NCI-H510A (cell line): ENCODE measurements at places on chromosomes 11 and 22.

DNA sequence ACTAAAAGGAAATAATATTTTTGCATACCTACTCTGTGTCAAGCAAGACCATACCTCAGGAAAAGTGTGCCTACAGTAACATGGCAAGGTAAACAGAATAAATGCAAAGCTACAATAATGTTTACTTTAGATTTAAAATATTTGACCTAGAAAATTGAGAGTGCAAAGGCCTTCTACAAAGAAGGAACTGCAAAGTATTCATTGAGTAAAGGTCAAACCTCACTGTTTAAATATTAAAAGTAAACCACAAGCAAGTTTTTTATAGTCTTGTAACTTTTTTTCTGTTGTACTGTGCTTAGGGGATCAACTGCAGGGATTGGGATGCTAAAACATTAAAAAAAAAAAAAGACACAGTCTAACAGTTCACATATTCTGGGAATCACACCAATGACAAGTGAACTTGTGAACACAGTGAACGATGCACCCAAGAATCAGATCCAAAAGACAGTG, 48.8 kb downstream of the CWF19L2 start:
- no peak for DNase-seq

- no peak for DNase-seq
Observed at GRCh38 chr11:8925711-8926110, 7.0 kb downstream of the C11orf16 start.

DNA sequence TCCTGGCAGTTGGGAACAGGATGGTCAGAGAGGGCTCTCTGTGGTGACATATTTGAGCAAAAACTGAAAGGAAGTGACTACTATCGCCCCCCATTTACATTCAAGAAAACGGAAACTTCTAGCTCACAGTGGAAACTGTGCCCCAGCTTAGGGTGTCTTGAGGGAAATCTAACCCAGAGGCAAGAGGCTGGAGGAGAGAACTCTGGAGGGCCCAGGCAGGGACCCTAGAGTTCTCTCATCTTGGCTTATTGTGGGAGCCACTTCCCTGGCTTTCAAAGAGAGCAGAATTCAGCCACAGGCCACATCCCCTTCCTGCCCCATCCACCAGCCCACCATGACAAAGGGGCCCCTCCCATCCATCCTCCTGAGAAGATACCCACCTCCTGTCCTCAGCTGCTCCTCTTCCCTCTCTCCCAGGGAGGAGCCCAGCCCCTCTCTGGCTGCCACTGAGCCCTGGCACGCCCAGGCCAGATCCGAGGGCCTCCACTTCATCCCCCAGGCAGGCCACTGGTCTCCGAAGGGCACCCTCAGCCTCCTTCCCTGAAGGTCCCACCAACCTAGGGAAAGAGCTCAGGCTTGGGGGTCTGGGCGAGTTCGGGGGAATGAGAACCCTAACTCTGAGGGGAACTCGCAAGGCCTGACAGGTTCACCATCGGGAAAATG, 1.6 kb upstream of the TMPRSS13 start:
- no peak for DNase-seq

- DNase-seq: peak; percentile 2
Observed at GRCh38 chr11:40513281-40513680, 946.2 kb downstream of the LRRC4C start.

GRCh38 chr11:1672613-1673350, 24.2 kb upstream of the KRTAP5-6 start:
- no peak for DNase-seq

DNA sequence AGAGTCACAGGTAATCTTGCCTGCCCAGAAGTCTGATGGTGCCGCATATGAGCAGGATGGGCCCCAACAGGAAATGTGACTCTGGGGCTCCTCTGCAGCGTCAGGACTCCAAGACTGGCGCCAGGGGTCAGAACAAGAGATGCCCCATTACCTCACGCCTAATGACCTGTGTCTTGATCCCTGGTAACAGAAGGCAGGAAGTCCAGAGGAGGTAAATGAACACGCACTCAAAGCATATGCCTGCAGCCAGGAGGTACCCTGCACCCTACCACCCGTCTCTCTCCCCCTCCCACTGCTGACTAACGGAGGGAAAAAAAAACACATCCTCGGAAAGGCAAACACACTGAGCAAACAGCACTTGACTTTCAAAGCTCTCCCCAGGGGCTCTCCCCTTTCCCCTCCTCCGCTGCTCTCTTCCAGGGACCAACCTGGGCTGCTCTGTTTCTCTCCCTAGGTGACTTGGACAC, 37.3 kb downstream of the ABCC8 start:
- DNase-seq: peak; percentile 77

GRCh38 chr22:19058713-19059451, 63.3 kb downstream of the DGCR2 start:
- no peak for DNase-seq

GRCh38 chr11:109853156-109853776, 239.9 kb upstream of the ZC3H12C start:
- no peak for DNase-seq

GRCh38 chr11:69265911-69266510, 27.9 kb upstream of the MYEOV start:
- DNase-seq: no peak

DNA sequence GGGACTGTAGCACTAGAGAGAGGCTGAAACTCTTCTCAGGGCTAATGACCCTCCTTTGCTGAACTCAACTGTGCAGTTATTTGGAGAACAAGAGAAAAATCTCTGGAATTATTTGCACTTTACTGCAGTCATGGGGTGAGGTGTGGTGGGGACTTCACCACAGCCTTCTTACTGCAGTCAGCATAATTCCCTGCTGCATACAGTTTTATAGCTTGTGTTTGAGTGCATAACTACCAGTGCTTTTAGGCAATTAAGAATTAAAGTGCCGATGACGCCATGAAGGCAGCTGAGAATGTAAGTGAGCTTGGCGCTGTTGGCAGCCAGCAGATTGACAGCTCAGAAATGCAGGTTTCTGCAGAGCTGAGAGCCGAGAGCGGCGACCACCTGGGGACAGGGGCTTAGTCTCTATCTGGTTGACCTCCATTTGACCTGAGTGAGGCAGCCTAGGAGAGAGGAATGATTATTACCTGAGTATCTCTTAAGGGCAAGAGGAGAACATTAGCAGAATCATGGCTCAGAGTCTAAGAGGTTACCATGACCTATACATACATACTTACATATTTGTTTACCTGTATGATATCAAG, 830.0 kb downstream of the NTM start:
- peak; percentile 39 for DNase-seq

- peak; percentile 33 for DNase-seq
Observed at GRCh38 chr22:23380230-23380573, 199.9 kb downstream of the IGLL1 start.

DNA sequence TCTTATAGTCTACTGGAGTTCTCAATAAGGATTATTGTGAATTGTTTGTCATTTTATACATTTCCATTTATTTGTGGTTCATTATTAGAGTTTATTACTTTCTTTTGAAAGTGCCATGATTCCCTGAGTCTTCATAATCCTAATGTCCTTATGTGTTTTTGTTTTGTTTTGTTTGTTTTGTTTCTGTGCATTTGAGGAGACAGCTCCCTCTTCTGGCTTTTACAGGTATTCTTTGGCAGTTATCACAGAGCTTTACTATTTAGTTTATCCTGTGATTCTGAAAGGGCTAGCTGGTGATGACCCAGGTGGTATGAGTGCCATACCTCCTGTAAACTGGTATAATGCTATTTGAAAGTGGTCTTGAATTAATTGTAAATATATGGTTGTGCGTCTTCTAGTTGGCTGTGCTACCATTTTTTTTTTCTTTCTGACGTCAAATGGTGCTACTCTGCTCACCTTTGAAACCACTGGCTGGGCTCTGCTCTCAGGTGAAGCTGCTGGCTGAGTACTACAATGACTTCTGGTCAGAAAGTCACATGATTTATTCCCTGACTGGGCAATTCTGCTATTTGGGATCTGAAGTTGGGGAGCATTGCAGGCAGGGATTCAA, 751.2 kb downstream of the JRKL start:
- no peak for DNase-seq

DNA sequence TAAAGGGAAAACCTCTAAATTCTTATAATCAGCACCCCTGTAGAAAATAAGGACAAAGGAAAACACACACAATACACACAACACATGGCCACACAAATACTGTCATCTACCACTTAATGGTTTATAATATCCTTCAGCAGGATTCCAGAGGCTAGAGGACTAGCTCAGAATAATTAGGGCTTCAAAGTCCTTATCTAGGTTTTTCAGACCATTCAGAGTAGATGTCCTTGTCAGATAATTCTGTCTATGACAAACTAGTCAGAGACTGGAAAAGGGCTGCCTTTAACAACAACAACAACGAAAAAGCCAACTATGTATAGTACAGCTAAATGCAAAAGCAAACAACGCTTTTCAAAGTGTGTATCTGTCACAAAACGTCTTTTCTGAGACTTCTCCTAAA, 456.5 kb upstream of the CNTN5 start:
- no peak for DNase-seq

- no peak for DNase-seq
Observed at GRCh38 chr11:129237456-129237855, 45.3 kb upstream of the ARHGAP32 start.

DNA sequence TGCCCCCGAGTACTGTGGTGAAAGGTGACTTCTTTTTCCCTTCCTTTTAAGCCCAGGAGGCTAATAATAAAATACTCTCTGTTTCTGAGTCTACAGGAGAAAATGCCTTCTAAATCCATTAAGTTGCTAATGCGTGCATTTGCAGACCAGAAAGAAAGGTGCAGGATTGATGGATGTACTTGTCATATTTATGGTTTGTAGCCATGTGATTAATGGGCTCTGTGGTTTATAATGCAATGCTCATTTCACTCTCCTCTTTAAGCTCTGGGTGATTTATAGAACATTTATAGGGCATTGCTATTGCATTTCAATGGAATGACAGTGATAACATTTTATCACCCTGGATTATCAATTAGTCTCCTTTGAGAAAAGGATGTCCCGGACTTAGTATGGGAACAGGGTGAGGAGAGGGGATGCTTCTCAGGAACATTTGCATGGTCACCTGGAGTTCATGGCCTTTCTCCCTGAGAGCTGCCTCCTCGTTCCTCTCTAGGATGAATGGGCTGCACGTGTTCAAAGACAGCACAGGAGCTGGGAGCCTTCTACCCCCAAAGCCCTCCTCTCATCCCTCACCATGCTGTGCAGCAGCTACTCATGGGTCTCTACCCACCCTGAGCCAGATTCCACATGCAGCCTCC, 82.8 kb upstream of the HMGXB4 start:
- DNase-seq: no peak

- DNase-seq: no peak
Observed at GRCh38 chr11:114317787-114318137, 21.6 kb downstream of the NNMT start.

DNA sequence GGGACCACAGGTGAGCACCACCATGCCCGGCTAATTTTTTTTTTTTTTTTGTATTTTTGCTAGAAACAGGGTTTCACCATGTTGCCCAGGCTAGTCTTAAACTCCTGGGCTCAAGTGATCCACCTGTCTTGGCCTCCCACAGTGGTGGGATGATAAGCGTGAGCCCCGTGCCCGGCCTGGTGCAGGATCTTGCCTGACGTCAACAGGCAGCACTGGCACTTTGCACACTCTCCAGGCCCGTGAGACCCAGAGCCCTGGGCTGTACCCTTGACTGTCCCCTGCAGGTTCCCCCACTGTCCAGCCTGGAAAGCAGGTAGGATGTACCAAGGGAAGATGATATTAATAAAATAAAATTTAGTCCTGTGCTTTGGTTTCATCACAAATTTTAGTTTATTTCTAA, 29.1 kb upstream of the PANX2 start:
- DNase-seq: no peak

DNA sequence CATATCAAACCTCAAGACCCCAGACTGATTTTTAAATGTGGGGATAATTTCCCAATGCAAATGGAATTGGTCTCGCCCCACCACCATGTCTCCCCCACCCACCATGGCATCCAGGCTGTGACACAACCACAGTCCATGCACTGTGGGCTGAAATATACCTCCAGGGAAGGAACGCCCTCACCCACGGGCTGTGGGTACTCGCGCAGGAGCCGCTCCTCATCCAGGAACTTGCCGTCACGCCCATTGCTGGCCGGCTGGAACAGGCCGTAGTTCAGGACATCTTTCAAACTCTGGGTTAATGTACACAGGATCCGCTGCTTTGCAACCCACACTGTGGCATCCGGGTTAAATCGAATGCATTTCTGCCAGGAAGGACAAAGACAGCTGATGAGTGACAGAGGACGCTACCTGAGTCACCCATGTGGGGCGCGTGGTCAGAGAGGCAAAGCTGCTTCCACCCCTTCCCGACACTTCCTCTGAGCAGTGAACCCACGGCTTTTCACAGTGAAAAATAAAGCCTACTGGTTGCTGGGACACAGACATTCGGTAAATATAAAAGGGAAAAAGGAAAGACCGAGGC, 133.6 kb downstream of the SHANK2 start:
- no peak for DNase-seq

- no peak for DNase-seq
Observed at GRCh38 chr11:16099343-16099900, 256.9 kb downstream of the SOX6 start.

- no peak for DNase-seq
Observed at GRCh38 chr11:27965559-27965958, 142.4 kb downstream of the KIF18A start.

- no peak for DNase-seq
Observed at GRCh38 chr22:32571761-32572160, 97.2 kb downstream of the FBXO7 start.

DNA sequence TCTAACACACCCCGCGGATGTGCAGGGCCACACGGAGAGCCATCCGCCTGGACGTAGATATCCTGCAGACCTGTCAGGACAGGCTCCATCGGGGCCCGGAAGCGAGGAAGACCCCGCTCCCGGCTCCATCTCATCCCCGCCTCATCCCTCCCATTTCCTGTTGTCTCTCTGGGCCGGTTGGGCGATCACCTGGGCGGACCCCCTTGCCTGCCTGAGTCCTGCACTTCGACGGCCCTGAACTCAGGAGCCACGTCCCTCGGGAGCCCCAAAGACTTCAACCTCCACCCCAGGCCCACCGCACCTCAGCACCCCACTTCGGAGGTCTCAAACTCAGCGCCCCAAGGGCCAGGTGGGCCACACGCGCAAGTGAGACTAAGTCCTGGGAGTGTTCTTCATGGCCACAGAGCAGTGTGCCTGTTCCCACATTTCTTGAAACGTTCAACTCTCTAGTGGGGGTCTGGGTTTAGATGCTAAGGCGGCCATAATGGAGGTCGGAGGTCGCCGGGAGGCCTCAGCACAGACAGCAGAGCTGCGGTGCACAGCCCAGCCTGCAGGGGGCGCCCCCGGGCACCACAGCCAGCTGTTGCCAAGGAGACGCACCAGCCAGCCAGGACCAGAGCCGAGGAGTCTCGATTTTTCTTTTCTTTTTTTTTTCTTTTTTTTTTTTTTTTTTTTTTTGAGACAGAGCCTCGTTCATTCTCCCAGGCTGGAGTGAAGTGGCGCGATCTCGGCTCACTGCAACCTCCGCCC, 26.0 kb upstream of the FADD start:
- DNase-seq: no peak
